Stimulated activated CD4-positive, alpha-beta T cell treated with anti-CD3 and anti-CD28 coated beads, TNF-alpha, amount 100 ng/mL, for 48 hours (primary cell): ENCODE measurements at places on chromosomes 3 and 15.

DNA sequence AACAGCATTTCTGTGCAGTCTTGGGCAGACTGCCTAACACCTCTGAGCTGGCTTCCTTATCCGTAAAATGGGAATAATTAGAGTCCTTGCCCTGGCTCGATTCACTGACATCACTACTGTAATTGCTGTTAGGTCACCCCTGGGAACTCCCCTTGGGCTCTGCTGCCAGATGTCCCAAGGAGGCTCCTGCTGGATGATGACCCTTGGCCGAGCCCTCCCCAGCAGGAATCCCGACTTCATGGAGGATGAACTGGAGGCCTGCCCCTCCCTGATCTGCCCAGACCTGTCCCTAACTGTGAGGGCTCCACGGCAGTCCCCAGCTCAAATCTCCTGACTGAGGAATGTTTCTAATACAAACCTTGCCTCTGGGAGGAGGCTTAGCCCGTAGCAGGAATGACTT lies 18.0 kb downstream of the ESYT3 start:
- no peak for DNase-seq

DNA sequence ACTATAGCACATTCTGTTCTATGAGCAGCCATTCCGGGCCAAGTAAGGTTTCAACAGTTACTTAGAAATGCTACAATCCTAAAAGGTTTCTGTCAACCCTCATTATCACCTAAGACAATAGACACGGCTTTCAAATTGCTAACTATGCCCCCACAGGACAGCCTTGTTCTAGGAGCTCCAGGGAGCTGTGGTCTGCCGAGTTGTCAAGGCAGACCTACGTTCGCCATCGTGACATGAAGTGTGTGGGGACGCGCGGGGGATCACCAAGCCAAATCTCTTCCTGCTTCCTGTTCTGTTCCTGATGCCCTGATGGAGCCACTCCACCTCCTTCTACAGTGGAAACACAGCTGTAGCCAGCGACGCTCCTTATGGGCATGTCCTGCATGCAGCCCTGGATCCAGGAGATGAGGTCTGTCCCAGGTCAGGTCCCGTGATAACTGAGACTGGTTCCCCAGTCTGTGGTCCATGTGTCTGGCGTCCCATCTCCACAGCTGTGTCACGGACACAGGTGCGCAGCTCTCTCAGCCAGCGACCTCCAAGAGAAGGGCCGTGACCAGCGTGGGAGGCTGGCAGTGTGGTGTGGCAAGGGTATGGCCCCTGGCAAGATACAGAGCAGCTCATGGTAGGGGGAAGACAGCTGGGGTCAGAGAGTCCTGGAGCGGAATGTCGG lies 82.8 kb downstream of the PCSK6 start:
- no peak for DNase-seq

- no peak for DNase-seq
These were observed 136.2 kb downstream of the SMAD6 start for GRCh38 chr15:66838202-66838601.

DNA sequence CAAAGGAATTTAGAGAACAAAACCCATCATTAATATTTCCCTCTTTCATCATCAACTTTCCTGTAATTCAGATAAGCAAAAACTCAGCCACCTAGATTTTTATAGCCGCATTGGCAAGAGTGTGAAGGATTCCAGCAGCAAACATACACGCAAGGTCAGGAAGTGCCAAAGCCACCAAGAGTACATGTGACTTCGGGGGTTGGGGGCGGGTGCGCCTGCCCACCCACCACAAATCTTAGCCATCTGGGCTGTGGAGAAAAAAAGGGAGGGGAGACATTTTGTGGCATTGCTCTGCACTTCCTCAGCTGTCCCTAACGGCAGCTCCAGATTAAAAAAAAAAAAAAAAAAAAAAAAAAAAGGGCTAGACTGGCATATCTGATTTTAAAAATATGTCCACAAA lies 148.4 kb downstream of the TNIK start:
- no peak for DNase-seq
